ENCODE measurements at places on chromosomes 12 and 14. TPM values are rescaled to one million over a fixed set of nuclear protein-coding genes. Genes with fewer than 3 reads are reported as not detected.

DNA sequence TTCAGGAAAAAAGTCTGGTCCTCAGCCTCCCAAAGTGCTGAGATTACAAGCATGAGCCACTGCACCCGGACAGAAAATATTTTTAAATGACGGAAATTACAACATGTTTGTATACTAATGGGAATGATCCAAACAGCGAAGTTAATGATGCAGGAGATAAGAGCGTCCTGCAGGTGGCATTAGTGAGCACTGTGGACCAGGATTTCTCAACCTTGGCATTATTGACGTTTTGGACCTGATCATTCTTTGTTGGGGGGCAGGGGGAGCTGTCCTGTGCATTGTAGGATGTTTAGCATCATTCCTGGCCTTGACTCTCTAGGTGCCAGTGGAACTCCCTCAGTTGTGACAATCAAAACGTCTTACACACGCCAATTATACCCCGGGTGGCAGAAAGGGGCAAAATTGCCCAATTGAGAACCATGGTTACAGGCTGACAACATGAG is 34.1 kb downstream of the SCFD1 start:
- no peak for DNase-seq

GRCh38 chr12:57173089-57173488 is 25.7 kb upstream of the LRP1-AS start:
- DNase-seq = no peak

DNA sequence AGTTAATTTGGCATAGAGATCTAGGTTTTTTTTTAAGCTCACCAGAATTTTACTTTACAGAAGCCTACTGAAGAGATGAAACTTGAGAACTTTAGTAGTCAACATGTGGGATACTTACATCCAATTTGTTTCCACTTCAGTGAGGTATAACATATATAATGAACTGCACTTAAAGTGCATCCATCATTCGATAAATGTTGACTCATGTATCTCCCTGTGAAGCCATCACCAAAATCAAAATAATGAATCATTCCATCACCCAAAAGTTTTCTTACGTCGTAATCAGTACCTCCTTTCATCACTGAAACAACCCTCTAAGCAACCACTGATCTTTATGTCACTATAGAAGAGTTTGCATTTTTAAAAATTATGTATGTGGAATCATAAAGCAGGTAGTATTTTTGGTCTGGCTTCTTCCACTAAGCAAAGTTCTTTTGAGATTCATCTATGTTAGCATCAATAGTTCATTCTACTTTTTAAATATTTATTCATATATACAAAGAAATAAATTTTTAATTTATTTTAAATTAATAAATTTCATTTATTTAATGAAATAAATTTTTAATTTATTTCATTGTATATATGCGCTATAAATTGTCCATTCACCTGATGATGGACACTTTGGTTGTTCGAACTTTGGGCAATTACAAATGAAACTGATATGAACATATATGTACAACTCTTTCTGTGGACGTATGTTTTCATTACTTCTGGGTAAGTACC is 2.0 kb upstream of the CPNE8 start:
- no peak for DNase-seq

DNA sequence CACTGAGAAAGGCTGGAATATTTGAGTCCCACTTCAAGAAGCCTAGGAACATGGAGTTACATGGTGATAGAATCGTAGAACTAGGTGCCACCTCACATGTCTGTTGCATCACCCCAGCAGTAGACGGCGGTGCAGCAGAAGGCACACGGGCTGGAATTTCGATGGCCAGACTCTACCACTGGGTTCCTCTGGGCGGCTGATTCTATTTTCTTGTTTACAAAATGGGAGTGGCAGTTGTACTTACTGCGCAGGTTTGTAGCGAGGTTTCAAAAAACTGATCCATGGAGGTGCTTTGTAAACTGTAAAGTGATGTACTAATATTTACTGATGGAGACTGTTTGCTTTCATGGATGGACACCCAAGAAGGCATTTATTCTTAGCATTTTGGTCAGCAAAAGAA is 45.7 kb downstream of the WDR20 start:
- DNase-seq = no peak

REP15 gene
- 0.98 TPM for total RNA-seq

CLEC7A gene
- 3.2 TPM for total RNA-seq

- no peak for DNase-seq
These were observed 162.5 kb upstream of the NOS1 start for GRCh38 chr12:117523971-117524370.

PRB4 gene
- total RNA-seq = not detected

Data from pancreas (tissue), 10 donors.